CD4-positive, alpha-beta T cell treated with Interleukin-17A for 4 hours (primary cell): ENCODE measurements at places on chromosomes 3 and 15.

GRCh38 chr3:156373095-156373494 is 181.8 kb downstream of the SSR3 start:
- DNase-seq, result no peak

DNA sequence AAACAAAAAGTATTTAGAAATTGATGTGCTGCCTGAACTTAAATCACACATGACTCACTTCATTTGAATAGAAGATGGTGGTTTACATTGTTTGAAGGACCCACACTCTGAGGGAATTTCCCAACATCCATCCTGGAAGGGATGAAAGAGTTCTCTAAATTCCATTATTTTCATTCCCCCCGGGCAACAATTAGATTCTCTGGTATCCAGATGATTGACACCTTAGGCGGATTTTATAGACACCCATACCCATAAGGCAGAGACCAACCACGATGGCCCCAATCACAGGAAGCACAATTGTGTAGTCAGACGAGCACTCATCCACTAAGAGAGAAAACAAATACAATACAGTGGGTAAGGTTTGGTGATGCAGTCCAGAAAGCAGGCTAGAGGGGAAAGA is 24.6 kb upstream of the MCCC1 start:
- DNase-seq, result no peak

GRCh38 chr3:55402886-55403609 is 84.1 kb downstream of the WNT5A start:
- no peak for DNase-seq

- no peak for DNase-seq
Observed at GRCh38 chr3:115550285-115550761, 73.0 kb upstream of the GAP43 start.

DNA sequence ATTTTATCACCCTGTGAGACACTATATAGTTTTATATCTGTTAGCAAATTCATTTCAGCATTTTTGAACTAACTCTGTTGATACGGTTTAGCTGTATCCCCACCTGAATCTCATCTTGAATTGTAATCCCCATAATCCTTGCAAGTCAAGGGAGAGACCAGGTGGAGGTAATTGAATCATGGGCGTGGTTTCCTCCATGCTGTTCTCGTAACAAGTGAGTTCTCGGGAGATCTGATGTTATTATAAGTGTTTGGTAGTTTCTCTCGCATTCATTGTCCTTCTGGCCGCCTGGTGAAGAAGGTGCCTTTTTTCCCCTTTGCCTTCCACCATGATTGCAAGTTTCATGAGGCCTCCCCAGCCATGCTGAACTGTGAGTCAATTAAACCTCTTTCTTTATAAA is 53.2 kb upstream of the TMC3 start:
- DNase-seq, result no peak

GRCh38 chr3:170542704-170543103 is 43.2 kb downstream of the SLC7A14 start:
- no peak for DNase-seq

DNA sequence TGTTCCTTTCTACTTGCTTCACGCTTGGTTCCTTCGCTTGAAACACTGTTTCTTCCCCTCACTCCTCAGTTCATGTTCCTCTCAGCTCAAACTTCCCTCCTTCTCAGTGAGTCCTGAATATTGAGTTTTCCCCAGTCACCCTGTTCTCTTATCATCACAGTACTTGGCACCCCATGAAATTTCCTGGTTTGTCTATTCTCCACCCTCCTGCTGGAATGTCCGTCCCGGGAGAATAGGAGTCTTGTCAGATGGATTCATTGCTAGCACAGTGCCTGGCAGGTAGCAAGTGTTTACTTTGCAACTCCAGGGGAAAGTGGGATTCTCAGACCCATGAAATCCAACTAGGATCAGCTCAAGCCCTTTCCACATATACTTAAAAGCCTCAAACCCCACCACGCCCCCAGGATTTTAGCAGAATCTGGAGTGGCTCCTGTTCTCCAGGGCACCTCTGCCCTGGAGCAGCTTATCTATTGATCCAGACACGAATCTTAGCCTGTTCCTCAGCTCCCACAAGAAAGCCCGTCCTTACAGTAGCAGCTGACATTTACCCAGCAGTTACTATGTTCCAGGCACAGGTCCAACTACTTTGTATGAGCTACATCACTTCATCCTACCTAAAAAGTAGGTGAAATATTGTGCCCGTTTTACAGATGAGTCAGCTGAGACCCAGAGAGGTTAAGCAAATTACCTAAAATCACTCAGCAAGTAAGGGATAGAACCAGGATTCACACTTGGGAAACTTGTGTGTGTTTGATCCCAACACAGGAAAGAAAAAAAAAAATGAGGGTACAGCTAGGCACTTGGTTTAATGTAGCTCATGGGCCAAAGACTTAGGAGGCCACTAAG is 36.8 kb upstream of the MAP3K13 start:
- DNase-seq, result no peak

- no peak for DNase-seq
Observed at GRCh38 chr15:86101818-86102217, 22.1 kb downstream of the AGBL1 start.

GRCh38 chr3:38095669-38096483 is 41.1 kb downstream of the ACAA1 start:
- no peak for DNase-seq

DNA sequence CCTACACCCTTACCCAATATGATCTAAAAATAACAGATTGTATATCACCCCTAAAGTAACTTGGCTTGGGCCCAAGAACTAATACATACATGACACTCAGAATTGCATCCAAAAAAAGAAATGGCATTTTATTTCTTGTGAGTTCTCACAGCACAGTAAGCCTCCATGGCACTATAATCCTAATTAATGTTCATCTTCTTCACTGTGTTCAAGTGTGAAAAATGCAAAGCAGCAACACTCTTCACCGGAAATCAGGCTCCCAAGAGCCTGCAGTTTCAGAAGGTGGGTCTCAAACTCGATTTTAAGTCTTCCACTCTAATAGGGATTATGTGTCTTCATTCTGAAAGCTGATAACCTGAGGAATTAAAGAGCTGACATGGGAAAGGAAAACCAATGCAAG is 142.8 kb upstream of the TSC22D2 start:
- DNase-seq, result no peak

DNA sequence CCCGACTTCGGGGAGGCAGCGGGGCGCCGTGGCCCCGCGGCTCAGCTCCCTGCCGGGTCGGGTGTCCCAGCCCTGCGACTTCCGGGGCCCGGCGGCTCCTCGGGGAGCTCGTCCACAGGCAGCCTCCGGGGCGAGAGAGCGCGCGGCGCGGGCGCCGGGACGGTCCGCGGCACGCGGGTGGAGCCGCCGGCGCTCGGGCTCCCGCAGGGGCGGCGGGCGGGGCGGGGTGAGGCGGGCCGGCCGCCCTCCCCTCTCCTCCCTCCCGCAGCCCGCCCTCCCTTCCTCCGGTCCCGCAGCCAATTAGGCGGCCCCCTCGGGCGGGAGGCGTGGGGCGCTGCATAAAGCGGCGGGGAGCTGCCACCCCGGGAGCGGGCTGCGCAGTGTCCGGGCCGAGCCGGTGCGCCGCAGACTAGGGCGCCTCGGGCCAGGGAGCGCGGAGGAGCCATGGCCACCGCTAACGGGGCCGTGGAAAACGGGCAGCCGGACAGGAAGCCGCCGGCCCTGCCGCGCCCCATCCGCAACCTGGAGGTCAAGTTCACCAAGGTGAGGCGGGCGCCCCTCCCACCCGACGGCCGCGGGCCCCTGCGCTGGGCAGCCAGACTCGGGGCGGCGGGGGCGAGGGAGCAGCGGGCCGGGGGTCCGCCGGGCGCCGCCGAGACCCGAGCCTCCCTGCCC is at the start of gene ALDH1A3:
TSS of gene ALDH1A3 (plus strand) at position 368 of the 675 bp plus-strand sequence. CDS start at position 445, 77 bp downstream.
- peak; percentile 5 for DNase-seq

DNA sequence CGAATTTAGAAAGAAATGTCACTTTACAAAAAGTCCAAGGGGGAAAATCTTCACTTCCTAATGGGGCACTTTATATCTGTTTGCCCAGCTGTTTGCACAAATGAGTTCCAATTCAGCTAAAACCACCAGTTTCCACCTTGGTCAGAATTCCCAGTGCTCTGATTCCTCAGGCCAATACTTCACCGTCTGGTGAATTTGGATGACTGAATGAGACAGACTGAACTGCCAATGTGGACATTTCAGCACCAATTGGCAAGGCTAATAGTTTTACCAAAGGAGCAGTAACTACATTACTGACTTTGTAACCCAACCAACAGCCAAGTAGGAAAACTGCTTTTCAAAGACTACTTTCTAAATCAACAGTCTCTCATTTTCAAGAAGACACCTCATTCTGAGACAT is 51.8 kb downstream of the ABI3BP start:
- DNase-seq, result no peak

GRCh38 chr15:80861731-80862170 is 82.6 kb downstream of the CEMIP start:
- DNase-seq, result no peak

DNA sequence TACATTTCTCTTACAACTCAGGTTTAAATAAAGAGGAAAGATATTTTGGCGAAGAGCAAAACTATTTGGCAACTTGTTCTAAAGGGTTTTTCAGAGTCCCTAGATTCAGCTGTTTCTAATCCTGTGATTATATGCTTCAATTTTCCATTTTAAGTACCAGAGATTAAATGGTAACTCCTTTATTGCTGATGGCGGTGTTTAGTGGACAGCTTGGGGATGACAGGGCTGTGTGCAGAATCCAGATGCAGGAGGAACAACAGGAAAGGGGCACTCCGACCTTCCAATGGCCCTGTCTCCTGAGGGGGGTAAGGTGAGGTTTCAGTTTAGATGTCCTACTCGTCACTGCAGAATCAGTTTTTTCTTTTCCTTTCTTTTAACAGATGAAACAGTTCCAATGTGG is 405.0 kb downstream of the PDCD6IP start:
- DNase-seq, result no peak

DNA sequence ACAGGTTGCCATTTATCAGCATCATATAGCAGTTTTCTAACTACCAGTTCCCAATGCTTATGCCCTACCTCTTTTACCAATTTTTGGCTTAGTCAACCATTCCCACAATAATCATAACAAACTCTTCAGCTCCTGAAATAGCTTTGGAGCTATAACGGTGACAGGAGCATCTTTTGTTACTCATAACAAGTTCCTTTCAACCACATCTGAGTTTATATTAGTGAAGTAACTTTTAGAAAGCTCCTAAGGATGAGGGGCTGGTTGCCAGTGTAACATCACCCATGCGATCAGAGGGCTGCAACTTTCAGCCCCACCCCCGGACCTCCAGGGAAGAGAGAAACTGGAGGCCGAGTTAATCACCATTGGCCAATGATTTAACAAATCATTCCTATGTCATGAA is 495.3 kb upstream of the RASGRP1 start:
- DNase-seq, result no peak

DNA sequence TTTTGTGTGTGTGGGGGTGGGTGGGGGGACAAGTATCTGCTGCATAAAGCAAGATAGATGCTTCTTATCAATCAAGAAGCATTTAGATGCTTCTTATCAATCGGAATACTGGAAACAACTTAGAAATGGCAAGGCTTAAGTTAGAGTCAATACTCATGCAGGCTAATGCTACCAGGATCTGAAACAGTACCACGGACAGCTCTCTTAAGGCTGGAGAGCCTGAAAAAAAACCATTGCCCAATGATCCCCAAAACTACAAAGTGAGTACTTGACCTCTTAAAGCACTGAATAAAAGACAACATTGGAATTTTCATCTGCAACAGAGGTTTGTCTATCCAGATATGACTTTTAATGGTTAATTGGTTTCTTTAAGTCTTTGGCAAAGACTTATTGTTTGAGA is 262.3 kb downstream of the GAP43 start:
- DNase-seq, result no peak
